Activated T-helper 2 cell treated with anti-CD3 and anti-CD28 coated beads, Interferon-gamma antibody, Interleukin-2, Interleukin-4, amounts not matched to agents 10 μg/mL and 5 μg/mL and 100 μg/mL, durations not matched to agents 14 hours and 24 hours and 36 hours (primary cell): ENCODE measurements at places on chromosomes 3 and 15. TPM values are rescaled to one million over a fixed set of nuclear protein-coding genes. Genes with fewer than 3 reads are reported as not detected.

GRCh38 chr3:69081583-69082262 is 1.6 kb upstream of the UBA3 start:
- DNase-seq: no peak
- peak overlapping the region; percentile 73 for H3K4me3 ChIP-seq
- peaks cover 35% of the 10 kb centered on the region for H3K36me3 ChIP-seq
- H3K4me1 ChIP-seq: peaks cover 58% of the 10 kb centered on the region
- H3K27ac ChIP-seq: peak overlapping the region; percentile 98

DNA sequence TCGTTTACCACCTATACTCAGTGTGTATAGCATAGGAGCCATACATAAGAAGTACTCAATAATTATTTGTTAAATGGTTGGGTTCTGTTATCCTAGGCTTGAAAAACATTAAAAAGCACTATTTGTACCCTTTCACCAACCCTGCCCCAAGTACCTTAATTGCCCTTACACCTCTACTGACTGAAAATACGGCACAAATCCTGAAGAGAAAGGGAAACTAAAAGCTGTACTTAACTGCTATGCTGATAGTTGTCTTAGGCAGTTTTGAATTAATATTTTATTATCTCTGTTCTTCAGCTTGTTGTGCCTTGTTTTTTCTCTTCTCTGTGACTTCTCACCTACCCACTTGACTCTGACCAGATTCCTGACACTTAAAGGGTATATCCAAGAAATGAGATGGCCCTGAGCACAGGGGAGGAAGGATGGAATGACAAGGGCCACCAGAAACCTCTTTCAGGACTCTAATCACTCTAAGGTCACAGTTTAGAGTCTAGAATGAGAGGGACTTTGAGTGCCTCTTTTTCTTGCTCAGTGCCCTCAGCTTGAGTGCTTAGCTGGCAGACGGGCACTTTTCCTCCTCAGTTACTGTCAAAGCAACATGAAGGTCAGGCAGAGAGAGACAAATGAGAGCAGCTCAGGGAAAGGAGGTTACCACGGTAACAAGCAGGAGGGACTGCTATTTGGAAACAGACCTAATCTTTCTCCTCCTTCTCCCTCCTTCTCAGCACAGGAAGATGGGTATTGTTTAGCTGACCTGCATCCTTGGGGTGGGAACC is 136.5 kb downstream of the ZNF609 start:
- H3K27ac ChIP-seq: peak overlapping the region; percentile 77
- peaks cover 13% of the 10 kb centered on the region for H3K36me3 ChIP-seq
- peak overlapping the region; percentile 73 for H3K4me3 ChIP-seq
- no peaks in the 10 kb centered on the region for H3K27me3 ChIP-seq

GRCh38 chr3:5389057-5389456 is 201.6 kb downstream of the EDEM1 start:
- no peak overlapping the region for H3K27ac ChIP-seq
- no peak overlapping the region for H3K4me3 ChIP-seq
- DNase-seq: no peak
- H3K27me3 ChIP-seq: peaks cover 1% of the 10 kb centered on the region
- no peaks in the 10 kb centered on the region for H3K4me1 ChIP-seq
- H3K36me3 ChIP-seq: no peaks in the 10 kb centered on the region

- H3K4me1 ChIP-seq: peaks cover 3% of the 10 kb centered on the region
- DNase-seq: no peak
- no peaks in the 10 kb centered on the region for H3K27me3 ChIP-seq
- peaks cover 23% of the 10 kb centered on the region for H3K36me3 ChIP-seq
- H3K4me3 ChIP-seq: no peak overlapping the region
Observed at GRCh38 chr3:195142519-195142918, 128.4 kb downstream of the XXYLT1 start.

DNA sequence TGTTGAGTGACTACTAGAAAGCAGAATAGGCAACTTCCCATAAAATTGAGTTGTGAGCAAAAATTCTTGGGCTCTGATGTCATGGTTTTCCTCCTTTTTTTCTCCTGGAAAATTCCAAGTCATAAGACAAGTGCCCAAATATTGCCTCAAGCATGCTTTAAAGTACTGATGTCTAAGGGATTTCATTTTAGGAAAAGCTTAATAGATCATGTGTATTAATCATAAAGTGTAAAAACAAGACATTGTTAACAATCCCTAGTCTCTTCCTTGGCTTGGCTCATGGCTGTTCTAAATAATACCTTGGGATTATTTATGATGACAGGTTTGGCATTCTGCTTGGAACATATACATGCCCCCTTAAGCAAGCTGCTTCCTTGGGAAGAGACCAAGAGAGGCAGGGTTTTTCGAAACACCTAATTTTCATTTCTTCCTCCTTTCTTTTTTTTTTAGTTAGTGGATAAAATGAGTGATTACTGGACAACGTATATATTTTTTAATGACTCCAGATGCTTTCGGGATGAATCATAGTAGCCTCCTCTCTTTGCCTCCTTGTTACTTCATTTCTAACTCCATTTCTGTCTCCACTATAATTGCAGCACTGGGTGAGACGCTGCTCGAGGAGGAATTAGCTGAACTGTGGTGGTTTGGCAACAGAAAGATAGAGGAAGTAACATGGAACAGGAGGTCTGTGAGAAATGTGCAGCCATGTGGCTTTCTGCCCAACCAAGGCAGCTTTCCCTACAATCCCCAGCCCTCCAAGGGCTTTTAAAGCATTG is 104.9 kb downstream of the TPRG1 start:
- H3K36me3 ChIP-seq: peaks cover 18% of the 10 kb centered on the region
- H3K4me3 ChIP-seq: no peak overlapping the region
- DNase-seq: no peak
- peak overlapping the region; percentile 44 for H3K27ac ChIP-seq
- H3K27me3 ChIP-seq: no peaks in the 10 kb centered on the region

DNA sequence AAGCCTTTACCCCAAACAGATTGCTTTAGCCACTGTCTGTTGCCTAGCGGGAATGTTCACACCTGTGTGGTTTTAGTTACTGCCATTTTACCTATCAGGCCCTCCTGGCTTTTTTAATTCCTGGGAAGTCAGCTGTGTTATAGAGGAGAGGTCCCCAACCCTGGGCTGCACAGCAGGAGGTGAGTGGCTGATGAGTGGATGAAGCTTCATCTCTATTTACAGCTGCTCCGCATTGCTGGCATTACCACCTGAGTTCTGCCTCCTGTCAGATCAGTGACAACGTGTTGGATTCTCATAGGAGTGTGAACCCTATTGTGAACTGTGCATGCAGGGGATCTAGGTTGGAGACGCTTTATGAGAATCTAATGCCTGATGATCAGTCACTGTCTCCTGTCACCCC is 127.0 kb downstream of the MBNL1 start:
- peaks cover 46% of the 10 kb centered on the region for H3K36me3 ChIP-seq
- no peak overlapping the region for H3K4me3 ChIP-seq
- no peak for DNase-seq
- peaks cover 28% of the 10 kb centered on the region for H3K4me1 ChIP-seq
- no peak overlapping the region for H3K27ac ChIP-seq

DNA sequence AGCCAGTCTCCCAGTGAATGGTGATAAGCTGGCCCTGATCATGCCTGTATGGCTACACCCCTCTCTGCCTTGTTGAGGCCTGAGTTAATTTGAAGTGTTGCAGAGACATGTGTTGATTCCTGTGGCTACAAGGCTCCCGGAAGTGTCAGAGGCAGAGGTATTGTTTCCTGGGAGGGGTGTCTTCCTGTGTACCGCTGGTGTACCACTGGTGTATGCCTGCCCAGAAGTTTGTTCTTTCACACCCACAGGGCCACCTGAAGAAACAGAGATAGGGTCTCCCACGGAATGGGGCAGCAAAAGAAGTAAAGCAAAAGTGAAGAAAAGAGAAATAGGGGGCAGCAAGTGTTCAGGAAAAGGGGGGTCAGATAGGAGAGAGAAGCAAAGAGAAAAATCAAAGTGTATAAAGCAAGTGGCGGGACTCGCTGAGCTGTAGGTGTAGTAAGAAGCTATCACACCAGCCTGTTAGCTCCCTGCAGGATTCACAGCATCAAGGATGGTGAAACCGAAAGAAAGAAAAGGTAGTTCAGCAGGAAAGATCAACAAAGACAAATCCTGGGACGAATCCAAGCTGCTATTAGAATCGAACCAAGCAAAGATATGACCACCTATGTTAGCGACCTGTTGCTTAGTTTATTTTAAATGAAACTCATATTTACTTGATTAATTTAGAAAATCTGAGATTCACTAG is 36.6 kb upstream of the CD47 start:
- H3K27me3 ChIP-seq: no peaks in the 10 kb centered on the region
- DNase-seq: peak; percentile 63
- peak overlapping the region; percentile 91 for H3K4me3 ChIP-seq
- peaks cover 64% of the 10 kb centered on the region for H3K36me3 ChIP-seq
- H3K4me1 ChIP-seq: peaks cover 75% of the 10 kb centered on the region
- H3K27ac ChIP-seq: peak overlapping the region; percentile 94

DNA sequence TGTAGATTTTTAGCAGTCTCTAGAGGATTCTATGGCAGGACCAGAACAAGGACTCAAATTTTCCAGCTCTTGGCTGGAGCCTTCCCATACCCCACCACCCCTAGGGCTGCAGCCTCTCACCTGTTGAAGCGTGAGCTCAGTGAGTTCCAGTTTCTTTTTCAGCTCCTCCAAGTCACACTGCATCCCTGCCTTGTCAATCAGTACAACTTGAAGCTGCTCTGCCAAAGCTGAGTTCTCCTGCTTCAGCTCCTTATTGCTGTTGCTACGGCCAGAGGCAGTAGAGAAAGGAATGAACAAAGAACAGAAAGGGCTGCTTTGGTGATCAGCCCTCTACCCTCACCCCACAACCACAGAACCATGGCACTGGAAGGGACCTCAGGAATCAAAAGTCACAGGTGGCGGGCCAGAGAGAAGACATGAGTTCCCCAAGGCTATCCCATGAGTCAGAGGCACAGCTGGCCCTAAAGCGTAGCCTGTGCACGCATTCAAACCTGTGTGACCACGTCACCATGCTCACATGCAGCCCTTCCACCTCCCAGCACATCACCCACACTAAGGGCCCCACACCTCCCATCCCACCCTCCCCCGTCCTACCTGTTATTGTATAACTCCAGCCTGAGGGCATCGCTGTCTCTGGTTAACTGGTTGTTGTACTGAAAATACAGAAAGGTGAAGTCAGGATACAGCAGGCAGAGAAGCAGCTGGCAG is 83.3 kb upstream of the C2CD4B start:
- no peaks in the 10 kb centered on the region for H3K4me1 ChIP-seq
- no peak for DNase-seq
- no peaks in the 10 kb centered on the region for H3K36me3 ChIP-seq
- H3K27me3 ChIP-seq: no peaks in the 10 kb centered on the region
- no peak overlapping the region for H3K4me3 ChIP-seq
- H3K27ac ChIP-seq: no peak overlapping the region

DNA sequence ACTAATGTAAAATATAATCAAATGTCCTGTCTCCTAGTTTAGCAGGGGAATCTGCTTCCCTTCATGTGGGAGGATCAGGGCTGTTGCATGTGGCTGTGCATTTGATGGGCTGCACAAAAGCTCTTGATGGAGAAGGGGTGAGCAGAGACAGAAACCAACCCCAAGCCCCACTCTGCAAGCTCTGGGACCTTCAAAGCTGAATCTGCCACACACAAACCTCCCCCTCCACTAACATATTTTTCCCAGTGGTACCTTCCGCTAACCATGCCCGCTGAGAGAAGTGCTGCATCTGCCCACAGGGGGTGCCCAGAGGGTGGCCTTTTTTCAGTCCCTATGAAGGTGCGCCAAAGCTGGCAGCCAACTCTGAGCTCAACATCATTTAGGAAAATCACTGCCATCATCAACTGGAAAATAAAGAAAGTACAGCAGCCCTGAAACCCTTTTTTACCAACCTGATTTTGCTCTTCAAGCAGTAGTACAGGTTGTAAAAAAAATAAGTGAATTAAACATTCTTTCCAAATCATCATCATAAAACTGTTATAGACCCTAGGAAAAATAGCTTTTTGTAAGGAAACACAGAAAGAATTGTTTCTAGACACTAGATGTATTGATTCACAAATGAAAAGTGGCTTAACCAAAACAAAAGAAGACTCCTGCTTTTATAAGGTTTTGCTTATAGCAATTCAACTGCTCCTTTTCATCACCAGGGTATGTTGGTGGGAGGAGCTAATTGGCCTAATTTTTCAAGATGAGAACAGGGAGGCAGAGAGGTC is 97.0 kb downstream of the HHLA2 start:
- no peak for DNase-seq
- H3K27ac ChIP-seq: no peak overlapping the region
- no peak overlapping the region for H3K4me3 ChIP-seq
- H3K36me3 ChIP-seq: no peaks in the 10 kb centered on the region
- peaks cover 27% of the 10 kb centered on the region for H3K27me3 ChIP-seq

DNA sequence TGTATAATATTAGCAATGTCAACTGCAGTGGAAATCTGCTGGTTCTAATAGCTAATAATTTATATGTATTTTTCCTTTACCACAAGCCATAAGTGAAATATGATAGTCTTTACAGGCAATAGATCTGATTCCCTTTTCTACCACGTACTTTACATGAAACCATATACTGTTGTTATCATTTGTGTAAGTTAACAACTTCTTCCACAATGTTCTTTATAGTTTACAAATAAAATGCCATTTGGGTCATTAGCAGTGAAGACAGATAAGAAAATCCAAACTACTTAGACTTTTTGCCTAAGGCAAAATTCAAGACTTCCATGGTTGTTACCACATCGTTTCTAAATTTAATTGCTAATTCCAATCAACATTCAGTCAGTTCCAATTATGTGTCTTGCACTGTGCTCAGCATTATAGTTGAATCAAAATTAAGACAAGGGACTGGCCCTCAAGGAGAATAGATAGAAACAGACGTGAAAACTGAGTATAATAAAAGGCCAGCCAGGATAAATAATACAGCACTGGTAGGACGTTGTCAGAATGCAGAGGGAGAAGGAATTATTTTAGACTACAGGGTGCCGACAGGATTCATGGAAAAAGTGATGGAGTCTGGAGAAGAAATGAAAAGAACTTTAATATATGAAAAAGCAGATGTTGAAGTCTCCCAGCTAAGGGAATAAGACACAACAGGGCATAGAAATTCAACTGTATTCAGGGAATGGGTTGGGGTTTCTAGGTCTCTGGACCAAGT is 249.8 kb downstream of the ALCAM start:
- H3K4me3 ChIP-seq: no peak overlapping the region
- no peaks in the 10 kb centered on the region for H3K27me3 ChIP-seq
- DNase-seq: no peak

DNA sequence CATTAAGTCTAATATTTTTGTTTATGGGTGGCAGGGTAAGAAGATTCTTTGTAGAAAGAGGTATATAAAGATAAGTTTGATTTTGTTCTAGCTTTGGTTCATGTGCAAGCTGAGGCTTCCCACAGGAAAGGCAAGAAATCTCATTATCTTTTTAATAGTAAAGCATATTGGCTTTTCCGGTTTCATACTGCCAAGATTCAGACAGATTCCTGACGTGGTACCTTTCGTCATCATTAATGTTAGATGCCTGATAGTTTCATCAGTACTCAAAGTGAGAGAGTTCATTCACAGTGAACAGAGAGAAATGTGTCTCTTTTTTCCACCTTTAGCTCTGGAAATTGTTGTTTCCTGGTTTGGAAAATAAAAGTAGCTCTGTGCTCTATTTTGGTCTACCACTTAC is 16.5 kb downstream of the TPM1 start:
- no peak overlapping the region for H3K4me3 ChIP-seq
- no peak for DNase-seq
- no peak overlapping the region for H3K27ac ChIP-seq

CRYGS gene
- total RNA-seq: 3.8 and 5.6 TPM in 2 replicates

MKRN3 gene
- total RNA-seq: 1.0 and 1.9 TPM in 2 replicates

CSPG5 gene
- total RNA-seq: 1.1 and 1.7 TPM in 2 replicates

A4GNT gene
- not detected in 2 replicates for total RNA-seq

THRB gene
- not detected in 2 replicates for total RNA-seq

AGBL1 gene
- total RNA-seq: 0.14 and 0.18 TPM in 2 replicates

SIDT1 gene
- 10.2 and 11.7 TPM in 2 replicates for total RNA-seq

IQSEC1 gene
- 28.1 and 31.2 TPM in 2 replicates for total RNA-seq

APPL1 gene
- 40.7 and 43.8 TPM in 2 replicates for total RNA-seq

GP5 gene
- total RNA-seq: 0.23 and 0.28 TPM in 2 replicates

SCAANT1 gene
- total RNA-seq: 1.8 TPM in 1 of 2 replicates, not detected in the other
